Amygdala (tissue), 56 donors: ENCODE measurements at places on chromosomes 4 and X.

DNA sequence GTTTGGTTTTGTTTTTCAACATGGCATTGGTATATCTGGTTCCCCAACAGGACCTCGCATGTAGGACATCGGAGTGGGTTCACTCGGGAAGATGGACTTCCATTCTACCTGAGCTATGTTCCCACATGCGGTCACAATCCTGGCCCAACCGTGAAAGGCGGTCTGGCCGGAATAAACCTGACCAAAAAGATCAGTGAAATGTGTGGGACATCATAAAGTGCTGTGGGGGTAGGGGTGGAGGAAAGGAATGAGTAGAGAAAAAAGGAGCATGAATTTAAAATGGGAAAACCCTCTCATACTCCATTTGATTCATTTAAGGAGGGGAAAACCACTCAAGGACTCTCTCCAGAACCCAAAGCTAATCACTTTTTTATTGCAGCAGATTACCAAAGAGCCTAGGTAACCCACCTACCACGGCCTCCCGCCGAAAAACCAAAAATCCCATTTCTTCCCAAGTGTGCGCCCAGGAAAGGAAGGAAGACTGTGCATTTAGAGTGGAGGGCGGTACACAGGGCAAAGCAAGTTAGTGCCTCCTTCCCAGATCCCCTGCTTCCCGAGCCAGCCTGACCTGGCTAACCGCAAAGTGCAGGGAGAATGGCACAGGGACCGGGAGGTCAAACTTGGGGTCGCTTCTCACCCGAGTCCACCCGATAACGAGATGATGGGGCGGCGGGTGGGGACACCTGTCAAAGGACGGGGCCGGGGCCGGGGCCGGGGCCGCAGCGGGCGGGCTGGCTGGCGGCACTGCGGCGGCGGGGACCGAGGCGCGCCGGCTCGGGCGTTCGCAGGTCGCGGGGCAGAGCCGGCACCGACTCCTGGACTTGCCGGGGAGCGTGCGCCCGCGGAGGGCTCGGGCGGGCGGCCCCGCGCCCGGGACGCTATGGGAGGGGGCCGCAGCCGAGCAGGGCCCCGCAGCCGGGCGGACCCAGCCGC lies 669 bp downstream of the TMEM150C start:
- no peak for DNase-seq

DNA sequence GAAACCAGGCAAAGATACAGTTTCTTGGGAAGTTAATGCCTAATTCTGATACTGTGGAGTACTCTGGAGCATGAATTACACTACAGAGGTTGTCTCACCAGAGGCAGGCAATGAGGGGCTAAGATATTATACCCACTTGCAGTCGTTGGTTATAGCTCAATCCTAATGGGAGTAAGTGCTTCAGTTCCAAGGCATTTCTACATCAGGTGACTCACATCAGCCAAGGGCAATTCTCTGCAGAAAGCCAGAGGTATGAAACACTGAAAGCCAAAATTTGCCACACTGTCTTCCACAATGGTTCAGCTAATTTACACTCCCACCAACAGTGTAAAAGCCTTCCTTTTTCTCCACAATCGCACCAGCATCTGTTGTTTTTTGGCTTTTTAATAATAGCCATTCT lies 174.0 kb upstream of the IL15 start:
- DNase-seq: no peak

DNA sequence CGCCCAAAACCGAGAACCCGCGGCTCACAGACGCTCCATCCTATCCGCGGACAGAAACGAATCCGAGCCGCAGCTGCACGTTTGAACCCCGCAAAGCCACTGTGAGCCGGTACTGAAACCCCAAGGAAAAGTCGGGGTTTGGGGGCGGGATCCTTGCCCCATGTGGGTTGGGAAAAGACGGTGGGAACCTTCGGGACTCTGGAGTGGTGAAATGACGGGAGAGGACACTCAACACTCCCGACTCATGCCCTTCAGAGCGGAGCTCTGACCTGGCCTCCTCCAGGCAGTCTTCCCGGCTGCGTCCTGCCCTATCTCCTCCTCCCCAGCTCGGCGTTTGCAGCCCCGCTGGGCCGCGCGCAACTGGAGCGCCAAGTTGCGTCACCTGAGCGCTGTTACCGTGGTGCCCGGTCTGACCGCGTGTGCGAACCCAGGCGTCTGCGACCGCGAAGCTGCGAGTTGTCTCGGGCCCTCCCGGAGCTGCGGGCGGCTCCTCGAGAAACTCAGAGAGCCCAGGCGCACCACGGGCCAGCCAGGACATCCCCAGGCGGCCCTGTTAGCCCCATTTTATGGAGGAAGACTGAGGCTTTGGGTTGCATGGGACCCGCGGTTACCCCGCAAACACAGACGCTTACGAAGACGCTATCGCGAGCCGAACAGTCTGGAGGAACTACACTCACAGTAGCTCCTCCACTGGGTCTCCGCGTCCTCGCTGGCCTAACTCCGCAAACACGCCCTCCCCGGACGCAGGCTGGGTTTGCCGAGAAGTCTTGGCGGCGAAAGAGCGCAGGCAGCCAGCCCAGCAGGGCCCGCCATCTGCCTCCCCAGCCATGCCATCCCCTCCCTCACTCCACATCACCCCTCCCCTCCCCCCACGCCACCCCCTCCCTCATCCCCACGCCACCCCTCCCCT lies 20.3 kb upstream of the HMX1 start:
- no peak for DNase-seq

- no peak for DNase-seq
Measured at GRCh38 chr4:108425988-108426387, 194.4 kb upstream of the RPL34 start.

GRCh38 chrX:118632862-118633261 lies 94.5 kb upstream of the IL13RA1 start:
- DNase-seq: peak; percentile 0

- DNase-seq: no peak
Measured at GRCh38 chr4:126973201-126973600, 659.6 kb upstream of the INTU start.

GRCh38 chrX:39260965-39261364 lies 459.7 kb downstream of the MID1IP1 start:
- no peak for DNase-seq
